ENCODE measurements at places on chromosomes 6 and 20.

DNA sequence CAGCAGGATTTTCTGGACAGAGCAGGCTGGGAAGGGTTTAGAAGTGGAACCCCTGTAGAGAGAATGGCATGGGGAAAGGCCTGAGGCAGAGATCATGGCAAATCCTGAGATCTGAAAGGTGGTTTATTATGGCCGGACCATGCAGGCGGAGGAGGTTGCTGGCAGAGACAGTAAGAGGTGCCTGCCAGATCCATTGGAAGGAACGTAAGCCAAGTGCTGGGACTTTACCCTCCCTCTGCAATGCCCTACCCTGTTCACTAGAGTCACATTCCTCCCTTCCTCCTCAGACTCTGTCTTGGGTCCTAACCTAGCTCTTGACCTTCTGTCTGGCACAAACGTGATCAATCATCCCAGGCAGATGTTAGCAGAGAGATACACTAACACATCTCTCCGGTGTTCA lies 66.4 kb upstream of the SLC22A23 start:
- no peak for DNase-seq

GRCh38 chr6:46276576-46277142 lies 105.9 kb upstream of the ENPP5 start:
- DNase-seq, result no peak

DNA sequence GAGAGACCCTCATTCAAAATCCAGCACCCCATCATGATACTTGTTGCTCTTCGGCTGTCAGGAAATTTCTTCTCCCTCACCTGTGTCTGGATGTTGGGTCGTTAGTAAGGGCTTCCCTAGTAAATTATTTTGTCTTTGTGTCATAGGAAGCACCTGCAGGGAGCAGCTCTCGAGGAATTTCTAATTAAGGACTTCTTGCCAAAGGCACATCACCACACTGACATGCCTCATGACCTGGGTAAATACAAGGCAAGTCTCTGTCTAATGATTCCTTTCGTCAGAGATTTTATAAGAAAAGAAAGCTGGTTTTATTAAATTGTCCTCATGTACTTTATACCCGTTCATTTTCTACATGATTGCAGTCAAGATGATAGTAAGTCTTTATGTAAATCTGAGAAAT lies at the start of gene NOX3:
Gene NOX3 (minus strand): TSS at position 74 of the 400 bp plus-strand sequence. CDS start 39 bp downstream, at position 35.
- DNase-seq, result no peak

DNA sequence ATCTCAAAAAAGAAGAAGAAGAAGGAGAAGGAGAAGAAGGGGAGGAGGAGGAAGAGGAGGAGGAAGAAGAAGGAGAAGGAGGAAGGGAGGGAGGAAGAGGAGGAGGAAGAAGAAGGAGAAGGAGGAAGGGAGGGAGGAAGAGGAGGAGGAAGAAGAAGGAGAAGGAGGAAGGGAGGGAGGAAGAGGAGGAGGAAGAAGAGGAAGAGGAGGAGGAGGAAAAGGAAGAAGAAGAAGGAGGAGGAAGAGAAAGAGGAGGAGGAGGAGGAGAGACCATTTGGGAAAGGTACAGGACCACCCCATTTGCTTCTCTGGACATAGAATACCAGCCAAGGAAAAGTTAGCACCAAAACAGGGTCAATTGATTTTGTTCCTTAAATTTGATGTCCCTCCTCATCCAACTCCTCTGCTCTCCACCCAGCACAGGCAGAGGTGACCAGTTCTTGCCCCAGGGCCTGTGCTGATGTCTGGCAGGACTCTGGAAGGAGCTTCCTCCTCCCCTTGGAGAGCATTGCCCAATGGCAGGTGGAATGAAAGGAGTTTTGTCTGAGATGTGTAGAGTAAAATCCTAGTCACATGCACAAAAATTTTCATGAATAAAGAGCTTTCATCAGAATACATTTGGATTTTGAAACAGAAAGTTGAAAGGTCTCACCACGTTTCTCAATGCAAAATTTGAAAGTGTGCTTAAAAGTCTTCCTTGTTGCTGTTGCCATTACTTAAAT lies 182.9 kb downstream of the LY86 start:
- DNase-seq, result no peak

DNA sequence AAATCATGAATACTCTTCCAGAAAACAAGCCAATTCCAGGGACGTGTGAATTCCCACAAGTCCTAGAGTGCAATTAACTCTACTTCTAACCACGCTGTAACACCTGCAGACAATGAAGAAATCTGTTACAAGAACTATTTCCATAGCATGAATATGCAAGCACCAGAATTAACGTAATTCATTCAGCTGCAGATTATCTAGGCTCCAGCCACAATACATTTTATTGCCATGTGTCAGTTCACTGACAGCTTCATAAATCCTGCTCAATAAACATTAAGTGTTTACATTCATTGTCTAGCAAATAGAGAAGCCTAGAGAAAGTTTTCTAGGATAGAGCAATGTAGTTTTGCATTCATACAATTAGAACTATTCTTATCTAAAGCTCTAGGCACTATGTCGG lies 1348.5 kb downstream of the GRIK2 start:
- no peak for DNase-seq

DNA sequence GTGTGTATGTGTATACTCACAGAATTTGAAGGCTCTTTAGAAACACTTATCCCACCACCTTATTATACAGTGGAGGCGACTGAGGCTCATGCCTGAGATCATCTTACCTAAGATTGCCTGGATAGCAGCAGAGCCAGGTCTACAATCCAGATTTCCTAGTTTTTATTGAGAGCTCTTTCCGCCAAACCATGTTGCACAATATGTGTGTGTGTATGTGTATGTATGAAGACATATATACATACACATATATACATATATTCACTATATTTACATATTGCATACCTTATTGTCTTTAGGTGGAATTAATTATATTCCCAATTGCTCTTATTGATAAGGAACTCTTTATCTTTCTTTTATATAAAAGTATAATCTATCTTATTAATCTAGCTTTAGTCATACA lies 130.6 kb downstream of the AFG1L start:
- no peak for DNase-seq

- DNase-seq, result no peak
These were observed 121.4 kb downstream of the KIF13A start for GRCh38 chr6:17865798-17866725.

GRCh38 chr6:20657274-20657800 lies 123.1 kb downstream of the CDKAL1 start:
- DNase-seq, result no peak

GRCh38 chr20:36259177-36260061 lies 23.1 kb downstream of the AAR2 start:
- DNase-seq, result no peak

DNA sequence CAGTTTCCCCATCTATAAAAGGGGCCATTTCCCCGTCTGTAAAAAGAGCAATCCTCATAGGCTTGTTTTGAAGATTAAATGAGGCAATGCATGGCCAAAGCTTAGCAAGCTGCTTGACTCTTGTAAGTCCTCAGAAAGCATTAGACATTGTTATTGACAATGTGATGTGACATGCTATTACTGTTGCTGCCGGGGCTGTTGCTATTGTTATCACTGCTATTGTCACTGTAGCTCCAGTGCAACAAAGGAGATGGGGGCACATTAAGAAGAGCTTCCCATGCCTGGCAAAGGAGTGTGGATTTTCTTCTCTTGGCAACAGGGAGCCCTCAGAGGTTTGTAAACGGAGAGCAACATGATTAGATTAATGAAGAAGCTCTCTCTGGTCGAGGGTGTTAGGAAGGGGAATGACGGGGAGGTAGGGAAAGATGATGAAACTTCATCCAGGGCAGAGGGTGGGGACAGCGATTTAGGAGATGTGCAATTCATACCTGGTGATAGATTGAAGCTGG lies 33.1 kb upstream of the FAM83D start:
- DNase-seq, result no peak

- no peak for DNase-seq
These were observed 17.5 kb downstream of the DNMT3B start for GRCh38 chr20:32779500-32780211.

- DNase-seq, result no peak
These were observed 18.3 kb downstream of the CHRNA4 start for GRCh38 chr20:63342561-63343459.

- DNase-seq, result peak; percentile 15
These were observed 274.9 kb downstream of the CDH26 start for GRCh38 chr20:60233018-60233630.

DNA sequence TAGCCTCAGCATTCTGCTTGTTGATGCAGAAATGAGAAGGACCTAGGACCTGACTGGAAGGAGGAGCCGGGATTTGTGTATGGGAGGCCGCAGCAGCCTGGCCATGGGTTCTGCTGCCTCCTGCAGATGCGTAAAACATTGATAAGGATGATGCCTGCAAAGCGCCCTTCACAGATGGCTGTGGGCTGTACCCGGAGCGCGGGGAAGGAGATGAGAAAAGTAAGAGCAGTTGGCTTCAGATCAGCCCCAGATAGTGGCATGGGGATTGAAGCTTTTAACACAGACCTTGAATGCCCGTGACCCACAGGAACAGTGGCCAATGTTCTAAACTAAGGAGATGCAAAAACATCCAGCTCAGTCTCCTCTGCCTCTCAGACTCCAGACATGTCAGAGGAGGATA lies 136.4 kb upstream of the KCNG1 start:
- no peak for DNase-seq

GRCh38 chr6:157304899-157305663 lies 18.2 kb downstream of the TMEM242 start:
- DNase-seq, result no peak

DNA sequence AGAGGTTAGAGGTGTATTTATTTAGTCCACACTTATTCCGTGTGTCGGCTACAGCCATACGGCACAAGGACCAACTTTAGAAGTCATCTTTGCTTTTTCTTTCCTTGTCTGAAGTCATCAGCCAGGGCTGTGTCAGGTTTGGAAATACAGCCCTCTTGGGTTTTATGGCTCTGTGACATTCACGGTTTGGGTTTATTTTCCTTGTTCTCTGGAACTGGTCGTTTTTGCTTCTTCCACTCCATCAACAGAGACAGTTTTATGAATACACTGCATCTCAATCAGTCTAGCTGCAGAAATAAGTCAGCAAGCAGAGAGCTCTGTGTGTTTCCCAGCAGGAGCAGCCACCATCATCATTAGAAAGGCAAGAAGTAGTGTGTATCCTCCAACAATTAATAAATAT lies 132.5 kb downstream of the TBC1D7 start:
- no peak for DNase-seq

GRCh38 chr20:21514553-21515251 lies 838 bp upstream of the NKX2-2 start:
- no peak for DNase-seq

GRCh38 chr6:159982731-159983506 lies 14.0 kb downstream of the IGF2R start:
- DNase-seq, result no peak

GRCh38 chr6:149108038-149108748 lies 209.3 kb upstream of the TAB2 start:
- DNase-seq, result no peak

Data from fibroblast of skin of left biceps (primary cell).